Kidney epithelial cell (primary cell): ENCODE measurements at places on chromosomes 1 and 21. TPM values are rescaled to one million over a fixed set of nuclear protein-coding genes. Genes with fewer than 3 reads are reported as not detected.

GCSAML gene
- total RNA-seq: 0.04 TPM in 1 of 2 replicates, not detected in the other

MACO1 gene
- total RNA-seq: 22.7 and 24.9 TPM in 2 replicates

ARL8A gene
- total RNA-seq: 57.8 and 59.7 TPM in 2 replicates

IFI6 gene
- total RNA-seq: 42.1 and 53.9 TPM in 2 replicates

SPATA21 gene
- total RNA-seq: not detected in 2 replicates

RGS1 gene
- 0.41 TPM in 1 of 2 replicates, not detected in the other for total RNA-seq

TNFSF4 gene
- 0.62 and 1.3 TPM in 2 replicates for total RNA-seq

C1orf105 gene
- not detected in 2 replicates for total RNA-seq

SRSF11 gene
- total RNA-seq: 78.8 and 81.9 TPM in 2 replicates

CFHR1 gene
- total RNA-seq: not detected in 2 replicates
